ENCODE measurements at places on chromosomes 5 and 9.

DNA sequence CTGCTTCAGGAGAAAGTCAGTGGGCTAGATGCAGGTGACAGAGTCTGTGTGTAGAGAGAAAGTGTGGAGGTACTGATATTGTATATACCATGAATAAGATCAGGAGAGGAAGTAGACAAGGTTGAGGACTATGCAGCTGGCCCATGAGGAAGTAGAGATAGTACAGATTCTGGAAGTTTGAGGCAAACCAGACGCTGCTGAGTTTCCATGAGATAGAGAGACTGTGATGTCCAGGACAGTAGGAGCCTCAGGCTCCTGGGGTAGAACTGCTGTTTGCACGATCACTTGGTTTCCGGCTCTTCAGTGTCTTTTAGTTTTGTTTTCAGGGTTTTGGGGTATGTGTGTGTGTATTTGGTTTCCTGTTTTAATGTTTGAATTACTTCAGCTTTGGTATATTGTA, 13.6 kb downstream of the OTULINL start:
- no peak for DNase-seq

DNA sequence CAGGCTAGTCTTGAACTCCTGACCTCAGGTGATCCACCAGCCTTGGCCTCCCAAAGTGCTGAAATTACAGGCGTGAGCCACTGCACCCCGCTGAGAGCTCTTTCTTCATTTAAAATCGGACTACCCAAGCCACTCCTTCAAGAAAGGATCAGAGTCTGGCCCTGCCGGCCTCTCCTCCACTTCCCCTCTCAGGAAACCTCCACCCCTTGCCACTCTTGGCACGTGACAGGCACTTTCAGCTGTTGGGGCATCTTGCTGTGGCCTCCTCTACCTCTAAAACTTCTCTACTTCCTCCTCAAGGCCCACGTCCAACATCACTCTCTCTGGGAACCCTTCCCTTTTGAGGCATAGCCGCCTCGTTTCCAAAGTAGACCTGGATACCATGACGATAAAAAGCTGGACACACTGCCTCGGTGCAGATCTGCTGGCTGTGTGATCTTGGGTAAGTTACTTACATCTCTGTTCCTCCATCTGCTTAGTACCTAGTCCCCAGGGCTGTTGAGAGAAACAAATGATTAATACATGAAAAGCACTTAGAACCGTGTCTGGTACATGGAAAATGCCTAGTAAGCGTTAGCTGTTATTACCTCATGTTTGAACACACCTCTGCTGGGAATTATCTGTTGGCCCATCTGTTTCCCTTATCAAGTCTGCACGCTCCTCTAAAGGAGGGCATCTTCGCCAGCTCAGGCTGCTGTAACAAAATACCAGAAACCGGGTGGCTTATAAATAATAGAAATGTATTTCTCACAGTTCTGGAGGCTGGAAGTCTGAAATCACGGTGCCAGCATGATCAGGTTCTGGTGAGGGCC, 55.3 kb downstream of the SMIM23 start:
- DNase-seq = no peak

DNA sequence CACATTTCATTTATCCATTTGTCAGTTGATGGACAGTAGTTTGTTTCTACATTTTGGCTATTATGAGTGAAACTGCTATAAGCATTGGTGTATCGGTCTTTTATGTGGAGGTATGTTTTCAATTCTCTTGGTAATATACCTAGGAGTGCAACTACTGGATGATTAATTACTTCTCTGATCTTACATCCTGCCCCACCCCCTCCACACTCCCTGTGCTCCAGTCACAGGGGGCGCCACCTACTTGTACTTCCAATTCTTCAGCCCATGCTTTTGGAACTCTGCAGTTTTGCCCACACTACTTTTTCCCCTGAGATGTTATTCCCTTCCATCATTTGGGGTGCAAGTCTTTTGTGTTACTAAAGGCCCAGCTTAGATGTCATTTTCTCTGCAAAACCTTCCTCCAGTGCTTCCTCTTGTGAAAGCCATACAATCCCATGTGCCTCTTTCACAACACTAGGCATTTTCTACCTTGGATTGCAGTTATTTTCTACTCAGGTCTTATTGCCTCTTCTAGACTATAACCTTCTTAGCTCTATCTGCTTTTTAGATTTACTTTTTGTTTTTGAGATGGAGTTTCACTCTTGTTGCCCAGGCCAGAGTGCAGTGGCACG, 42.1 kb downstream of the SEC61B start:
- DNase-seq = no peak

DNA sequence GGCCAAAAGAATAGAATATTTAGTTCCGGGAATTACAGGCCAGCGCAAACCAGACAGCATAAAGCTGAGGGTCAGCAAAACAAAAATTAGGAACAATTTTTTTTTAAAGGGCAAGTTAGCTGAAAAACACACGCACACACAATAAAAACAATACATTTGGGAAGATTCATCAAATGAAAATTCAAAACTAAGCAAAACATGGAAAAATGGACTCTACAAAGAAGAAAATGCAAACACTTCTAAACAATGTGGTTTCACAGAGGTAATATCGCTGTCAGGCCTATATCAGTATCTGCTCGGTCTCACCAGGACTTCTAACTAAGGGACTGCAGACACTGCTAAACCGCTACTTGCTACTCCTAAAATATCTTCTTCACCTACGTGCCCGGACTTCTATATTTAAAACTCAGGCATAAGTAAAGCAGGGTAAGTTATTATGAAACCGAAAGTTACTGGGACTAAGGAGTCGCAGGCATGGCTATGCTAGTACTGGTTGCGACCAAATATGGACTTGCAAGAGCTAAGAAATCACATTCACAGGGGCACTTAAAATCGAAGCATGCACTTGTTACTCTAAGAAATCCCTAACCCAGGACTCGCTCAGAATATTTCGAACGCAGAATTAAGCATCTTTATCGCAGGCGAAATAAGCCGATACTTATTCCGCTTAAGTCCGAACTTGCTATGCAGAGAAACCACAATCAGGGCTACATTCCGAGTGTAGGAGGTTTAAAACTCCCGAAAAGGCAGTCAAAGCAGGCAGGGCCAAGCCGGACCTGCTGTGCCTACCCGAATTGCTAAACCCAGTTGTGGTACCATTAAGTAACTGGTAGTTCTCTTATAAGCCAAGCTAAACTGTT, 2.3 kb downstream of the ANXA2R start:
- DNase-seq = no peak

DNA sequence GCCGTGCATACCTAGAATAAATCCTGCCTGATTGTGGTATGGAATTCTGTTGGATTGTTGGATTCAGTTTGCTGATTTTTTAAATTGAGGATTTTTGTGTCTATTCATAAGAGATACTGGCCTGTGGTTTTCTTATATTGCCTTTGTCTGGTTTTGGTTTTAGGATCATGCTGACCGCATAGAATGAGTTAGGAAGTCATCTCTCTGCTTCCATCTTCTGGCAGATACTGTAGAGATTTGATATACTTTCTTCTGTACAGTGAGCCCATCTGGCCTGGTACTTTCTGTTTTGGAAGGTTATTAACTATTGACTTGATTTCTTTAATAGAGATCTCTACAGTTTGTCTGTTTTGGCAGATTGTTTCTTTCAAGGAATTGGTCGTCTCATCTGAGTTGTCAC, 14.7 kb downstream of the CEP72 start:
- DNase-seq = no peak
